ENCODE measurements at places on chromosomes 13 and 19.
A peak's percentile ranks its signal among the peaks of the same experiment; 100 is the strongest.

DNA sequence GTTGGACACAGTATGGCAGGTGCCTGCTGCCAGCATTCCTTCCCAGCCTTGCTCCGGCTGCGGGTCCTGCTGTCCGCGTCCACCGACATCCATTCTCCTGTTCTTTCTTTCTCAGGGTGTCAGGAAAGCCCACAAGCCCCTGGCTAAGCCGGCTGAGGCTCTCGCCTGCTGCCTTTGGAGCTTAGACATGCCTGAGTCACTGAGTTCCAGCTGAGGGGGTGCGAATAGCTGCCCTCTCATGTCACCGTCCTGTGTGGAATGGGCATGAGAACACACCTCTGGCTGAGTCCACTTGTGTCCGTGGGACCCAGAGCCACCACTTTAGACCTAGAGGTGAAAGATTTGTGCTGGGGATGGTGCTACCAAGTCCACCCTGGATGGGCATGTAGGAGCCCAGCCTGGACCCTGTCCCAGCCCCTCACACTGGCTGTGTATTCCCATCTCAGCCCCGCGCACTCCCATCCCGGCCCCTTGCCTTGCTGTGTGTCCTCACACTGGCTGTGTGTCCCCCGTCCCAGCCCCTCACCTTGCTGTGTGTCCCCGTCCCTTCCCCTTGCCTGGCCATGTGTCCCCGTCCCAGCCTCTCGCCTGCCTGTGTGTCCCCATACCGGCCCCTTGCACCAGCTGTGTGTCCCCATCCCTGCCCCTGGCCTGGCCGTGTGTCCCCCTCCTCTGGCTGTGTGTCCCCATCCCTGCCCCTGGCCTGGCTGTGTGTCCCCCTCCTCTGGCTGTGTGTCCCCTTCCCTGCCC, 24.6 kb upstream of the IRS2 start:
- no peak for DNase-seq

GRCh38 chr13:51825165-51825592, 19.8 kb downstream of the TMEM272 start:
- no peak for DNase-seq

GRCh38 chr13:112648966-112649690, 40.7 kb upstream of the ATP11A start:
- DNase-seq, result no peak

DNA sequence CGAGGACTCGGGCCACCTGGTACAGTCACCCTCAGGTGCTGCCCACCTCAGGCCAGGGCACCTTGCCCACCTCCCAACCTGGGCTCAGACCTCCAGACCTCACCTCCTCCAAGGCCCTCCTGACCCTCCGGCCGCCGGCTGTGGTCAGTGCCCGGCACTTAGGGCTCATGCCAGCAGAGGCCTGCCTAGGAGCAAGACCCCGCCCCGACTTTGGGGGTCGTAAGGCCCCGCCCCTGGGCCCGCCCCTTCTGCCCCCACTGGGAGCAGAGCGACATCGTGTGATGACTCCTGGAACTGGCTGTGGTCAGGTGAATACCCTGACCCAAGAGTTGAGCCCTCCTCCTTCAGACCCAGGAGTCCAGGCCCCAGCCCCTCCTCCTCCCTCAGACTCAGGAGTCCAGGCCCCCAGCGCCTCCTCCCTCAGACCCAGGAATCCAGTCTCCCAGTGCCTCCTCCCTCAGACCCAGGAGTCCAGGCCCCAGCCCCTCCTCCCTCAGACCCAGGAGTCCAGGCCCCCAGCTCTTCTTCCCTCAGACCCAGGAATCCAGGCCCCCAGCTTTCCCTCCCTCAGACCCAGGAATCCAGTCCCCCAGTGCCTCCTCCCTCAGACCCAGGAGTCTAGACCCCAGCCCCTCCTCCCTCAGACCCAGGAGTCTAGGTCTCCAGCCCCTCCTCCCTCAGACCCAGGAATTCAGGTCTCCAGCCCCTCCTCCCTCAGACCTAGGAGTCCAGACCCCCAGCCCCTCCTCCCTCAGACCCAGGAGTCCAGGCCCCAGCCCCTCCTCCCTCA, at the start of gene SBK2:
Gene SBK2 (minus strand): TSS at position 183 of the 790 bp plus-strand sequence. CDS start 839 bp downstream, outside the sequence.
- DNase-seq, result no peak

DNA sequence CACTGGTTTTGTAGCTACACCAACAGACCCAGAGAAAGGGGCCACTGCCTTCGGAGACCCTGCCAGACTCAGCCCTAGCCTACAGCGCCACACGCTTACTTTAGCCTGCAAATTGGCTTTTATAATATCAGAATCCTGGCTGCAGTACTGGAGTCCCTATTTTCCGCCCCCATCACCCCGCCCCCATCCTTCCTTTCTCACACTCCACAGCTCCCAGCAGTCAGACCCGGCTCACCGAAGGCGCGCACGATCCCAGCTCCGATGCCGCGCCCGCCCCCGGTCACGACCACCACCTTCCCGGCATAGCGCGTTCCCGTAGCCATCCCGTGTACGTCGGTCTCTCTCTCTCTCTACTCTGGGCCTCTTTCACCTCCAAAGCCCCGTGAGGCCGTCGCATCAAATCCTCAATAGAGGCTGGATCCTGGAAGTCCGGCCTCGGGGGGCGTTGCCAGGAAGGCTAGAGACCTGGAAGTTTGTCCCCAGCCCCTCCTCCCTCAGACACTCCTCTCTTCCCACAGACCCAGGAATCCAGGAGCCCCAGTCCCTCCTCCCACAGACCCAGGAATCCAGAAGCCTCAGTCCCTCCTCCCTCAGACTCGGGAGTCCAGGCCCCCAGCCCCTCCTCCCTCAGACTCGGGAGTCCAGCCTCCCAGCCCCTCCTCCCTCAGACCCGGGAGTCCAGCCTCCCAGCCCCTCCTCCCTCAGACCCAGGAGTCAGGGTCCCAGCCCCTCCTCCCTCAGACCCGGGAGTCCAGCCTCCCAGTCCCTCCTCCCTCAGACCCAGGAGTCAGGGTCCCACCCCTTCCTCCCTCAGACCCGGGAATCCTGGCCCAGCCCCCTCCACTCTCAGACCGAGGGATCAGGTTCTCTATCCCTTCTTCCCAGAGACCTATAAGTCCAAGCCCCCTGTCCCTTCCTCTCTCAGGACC, at the start of gene HSD17B14:
Gene HSD17B14 (minus strand): TSS at position 403 of the 929 bp plus-strand sequence. CDS start 80 bp downstream, at position 323.
- DNase-seq, result no peak

GRCh38 chr19:20611866-20612265, 46.3 kb upstream of the ZNF737 start:
- DNase-seq, result no peak

GRCh38 chr13:29573190-29573589, 22.3 kb downstream of the SLC7A1 start:
- no peak for DNase-seq

DNA sequence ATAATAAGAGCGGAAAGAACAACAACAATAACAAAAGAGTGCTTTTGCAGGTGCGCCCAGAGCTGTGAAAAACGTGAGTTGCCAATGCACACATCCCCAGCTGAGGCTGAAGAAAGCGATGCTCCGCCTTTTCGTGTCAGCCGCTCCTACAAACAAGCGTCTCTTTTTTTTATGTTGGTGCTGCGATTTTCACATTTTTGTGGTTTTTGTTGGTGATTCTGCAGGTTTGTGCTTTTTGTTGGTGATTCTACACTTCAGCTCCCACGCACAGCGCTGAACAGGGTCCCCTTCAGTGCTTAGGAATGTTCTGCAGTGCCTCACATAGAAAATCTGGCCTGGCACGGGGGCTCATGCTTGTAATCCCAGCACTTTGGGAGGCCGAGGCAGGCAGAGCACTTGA, 7.3 kb upstream of the SBK3 start:
- DNase-seq, result no peak

DNA sequence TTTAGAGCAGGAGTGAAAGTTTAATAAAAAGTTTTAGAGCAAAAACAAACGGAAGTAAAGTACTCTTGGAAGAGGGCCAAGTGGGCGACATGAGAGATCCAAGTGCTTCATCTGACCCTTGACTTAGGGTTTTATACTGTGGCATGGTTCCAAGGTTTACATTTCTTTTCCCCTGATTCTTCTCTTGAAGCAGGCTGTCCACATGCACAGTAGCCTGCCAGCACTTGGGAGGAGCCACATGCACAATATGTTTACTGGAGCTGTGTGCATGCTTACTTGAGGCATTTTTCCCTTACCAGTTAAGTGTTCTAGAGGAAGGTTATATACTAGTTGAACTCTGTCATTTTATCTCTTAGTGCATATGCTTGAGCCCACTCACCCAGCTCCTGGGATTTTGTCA, 295.6 kb downstream of the TBC1D4 start:
- DNase-seq, result no peak

DNA sequence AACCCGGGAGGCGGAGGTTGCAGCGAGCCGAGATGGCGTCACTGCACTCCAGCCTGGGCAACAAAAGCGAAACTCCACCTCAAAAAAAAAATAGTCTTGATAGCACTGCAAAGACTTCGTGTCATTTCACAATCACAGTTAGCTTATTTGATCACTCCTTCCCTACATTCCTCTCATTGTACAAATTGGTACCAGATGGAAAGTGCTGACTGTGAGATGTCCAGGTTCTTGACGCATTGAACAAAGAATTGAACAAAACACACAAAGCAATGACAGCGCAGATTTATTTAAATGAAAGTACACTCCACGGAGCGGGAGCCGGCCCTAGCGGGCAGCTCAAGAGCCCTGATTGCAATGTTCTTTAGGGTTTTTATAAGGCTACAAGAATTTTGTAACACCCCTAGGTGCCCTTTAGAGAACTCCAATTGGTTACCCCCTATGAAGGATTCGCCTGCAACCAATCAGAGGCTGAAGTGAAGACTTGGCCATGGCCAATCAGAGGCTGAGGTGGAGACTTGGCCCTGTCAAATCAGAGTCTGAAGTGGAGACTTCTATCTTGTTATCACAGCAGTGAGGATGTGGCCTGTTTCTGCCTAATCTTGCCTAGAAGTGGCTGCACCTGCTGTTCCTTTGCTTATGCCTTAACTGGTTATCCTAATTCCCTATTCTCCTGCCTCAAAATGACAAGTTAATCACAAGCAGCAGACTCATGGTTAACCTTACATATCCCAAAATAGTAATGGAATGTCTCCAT, 16.7 kb downstream of the ZNF556 start:
- DNase-seq, result no peak

GRCh38 chr13:85564598-85564997, 234.6 kb downstream of the SLITRK6 start:
- DNase-seq, result no peak

DNA sequence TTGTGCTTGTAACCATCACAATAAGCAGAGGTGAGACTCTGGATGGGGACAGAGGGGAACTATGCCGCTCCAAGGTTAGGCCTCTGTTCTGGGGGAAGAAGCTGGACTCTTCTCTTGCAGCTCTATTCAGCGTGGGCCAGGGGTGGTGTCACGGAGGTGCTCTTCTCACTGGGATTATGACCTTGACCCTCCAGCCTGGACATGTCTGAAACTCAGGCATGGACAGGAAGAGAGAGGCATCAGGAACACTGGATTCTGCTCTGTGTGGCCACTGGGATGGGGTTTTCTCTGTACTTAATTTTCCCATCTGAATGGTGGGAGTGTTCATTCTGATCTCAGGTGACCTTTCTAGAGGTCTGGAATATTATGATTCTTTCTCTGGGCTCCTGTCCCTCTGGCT, 7.6 kb downstream of the MEGF8 start:
- DNase-seq, result no peak

- DNase-seq, result no peak
Observed at GRCh38 chr19:38227287-38228004, 3.4 kb upstream of the DPF1 start.

GRCh38 chr19:10644260-10645007, 9.7 kb upstream of the ILF3 start:
- DNase-seq, result peak; percentile 95

DNA sequence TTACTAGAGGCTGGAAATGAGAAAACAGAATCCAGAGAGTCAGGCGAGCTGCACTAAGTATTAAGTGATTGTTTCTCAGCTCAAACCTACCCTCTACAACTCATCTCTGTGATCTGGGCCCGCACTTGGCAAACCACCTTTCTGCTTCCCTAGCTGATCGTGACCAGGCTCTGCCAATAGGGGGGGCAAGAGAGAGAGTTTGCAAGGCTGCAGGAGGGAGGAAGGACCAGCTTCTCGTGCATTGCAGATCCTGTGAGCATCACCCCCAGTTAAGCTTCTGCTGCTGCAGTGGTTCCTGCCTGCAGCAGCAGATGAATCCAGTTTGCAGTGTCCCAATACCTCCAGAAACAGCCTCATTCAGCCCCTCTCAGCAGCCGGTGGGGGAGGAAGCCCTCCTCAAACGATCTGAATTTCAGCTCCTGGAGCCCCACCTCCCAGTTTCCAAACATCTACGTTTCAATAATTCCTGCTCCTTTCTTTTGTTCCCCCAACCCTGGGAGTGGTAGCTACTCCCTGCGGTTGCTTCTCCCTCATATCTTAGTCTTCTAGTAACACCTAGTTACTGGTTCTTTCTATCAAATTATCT, 20.0 kb downstream of the XRCC1 start:
- DNase-seq, result peak; percentile 82

DNA sequence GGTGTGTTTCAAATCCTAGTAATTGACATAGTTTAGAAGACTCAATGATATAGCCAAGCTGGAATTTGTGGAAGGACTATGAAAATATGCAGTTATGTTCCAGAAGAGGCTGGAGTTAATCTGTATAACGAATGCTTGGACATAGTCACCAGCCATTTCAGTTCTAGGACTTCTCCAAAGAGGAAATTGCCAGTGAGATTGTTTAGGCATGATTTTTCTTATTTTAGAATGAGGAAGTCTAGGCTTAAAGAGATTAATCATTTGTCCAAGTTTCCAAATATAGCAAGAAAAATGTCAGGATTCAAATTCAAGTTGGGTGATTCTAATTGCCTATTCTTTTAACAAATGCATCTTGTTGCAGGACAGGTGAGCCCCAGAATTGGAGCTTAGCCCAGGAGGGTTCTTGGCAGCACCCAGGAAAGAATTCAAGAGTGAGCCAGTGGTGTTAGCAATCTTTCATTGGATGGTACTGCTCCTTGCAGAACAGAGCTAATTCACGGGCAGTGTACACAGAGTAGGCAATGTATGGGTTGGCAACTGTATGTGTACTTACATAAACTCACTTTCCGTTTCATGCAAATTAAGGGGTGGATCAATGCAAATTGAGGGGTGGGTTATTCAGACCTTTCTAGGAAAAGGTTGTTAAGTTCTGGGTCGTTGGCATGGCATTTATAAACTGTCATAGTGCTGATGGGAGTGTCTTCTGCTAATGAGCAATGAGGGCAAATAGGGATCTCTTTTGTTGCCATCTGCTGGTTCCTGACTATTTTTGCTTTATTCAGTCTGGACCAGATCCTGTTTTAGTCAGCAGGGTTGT, 763.1 kb upstream of the SLITRK1 start:
- no peak for DNase-seq

- no peak for DNase-seq
Observed at GRCh38 chr13:28138756-28139470, 568 bp downstream of the PAN3 start.

All from D721Med (cell line).